ENCODE measurements at places on chromosomes 7 and 10. TPM values are rescaled to one million over a fixed set of nuclear protein-coding genes. Genes with fewer than 3 reads are reported as not detected.

DNA sequence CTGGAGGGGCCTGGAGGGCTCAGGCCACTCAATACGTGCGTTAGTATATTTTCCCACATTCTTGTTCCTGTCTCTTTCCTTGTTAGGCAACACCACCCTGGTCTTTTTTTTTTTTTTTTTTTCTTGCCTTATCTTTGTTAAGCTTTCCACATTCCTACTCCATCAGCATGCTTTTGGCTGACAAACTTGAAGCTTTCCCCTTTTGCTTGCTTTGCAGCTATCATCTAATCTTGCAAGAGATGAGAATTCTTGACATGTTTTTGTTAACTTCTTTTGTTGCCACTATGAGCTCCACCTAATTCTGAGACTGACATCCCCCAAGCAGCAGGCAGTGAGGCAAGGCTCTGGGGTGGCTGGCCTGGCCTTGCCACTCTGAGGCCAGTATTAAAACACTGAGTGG is 52.5 kb upstream of the NRP1 start:
- no peak overlapping the region for H3K4me3 ChIP-seq
- no peak for DNase-seq
- H3K27me3 ChIP-seq, result peaks cover 2% of the 10 kb centered on the region
- H3K4me1 ChIP-seq, result no peaks in the 10 kb centered on the region

DNA sequence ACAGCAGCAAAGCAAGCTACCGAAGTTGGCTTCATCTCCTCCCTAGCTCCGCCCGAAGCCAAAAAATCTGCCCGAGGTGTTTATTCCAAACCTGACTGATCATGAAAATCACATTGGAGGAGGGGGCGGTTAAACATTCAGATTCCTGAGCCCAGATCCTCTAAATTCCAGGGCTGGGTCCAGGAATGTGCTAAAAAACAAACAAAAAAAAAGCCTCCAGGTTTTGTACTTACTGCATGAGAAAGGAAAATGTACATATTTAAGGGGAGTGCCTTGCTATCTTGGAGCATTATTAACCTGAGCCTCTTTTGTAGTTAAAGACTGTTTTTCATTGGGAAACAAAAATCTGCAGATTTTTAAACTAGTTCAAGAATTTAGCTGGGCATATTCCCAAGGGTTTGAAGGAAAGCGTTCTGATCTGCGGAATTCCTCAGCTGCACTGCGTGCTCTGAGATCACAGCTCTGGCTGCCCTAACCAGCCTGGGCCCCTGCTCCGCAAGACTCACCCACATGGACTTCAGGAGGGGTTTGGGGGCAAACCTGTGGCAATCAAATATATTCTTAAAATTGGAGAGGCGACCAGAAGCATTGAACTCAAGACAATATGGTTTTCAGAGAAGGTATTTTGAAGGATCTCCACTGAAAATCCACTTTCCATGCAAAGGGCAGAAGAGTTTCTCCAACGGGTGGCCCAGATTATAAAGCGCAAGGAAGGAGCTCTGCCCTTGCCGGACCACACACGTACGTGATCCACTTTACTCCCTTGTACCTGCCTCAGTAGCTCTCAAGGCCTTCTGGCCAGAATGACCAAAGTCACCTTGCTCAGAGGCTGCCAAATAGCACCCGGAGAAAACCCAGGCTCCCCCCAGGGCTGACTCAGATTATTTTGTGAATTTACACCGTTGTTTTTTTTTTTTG is 10.0 kb upstream of the TNS3 start:
- no peak for DNase-seq
- no peak overlapping the region for H3K4me3 ChIP-seq
- peaks cover 16% of the 10 kb centered on the region for H3K4me1 ChIP-seq
- H3K27ac ChIP-seq, result no peak overlapping the region
- no peaks in the 10 kb centered on the region for H3K27me3 ChIP-seq

DOCK1 gene
- not detected for total RNA-seq

DNA sequence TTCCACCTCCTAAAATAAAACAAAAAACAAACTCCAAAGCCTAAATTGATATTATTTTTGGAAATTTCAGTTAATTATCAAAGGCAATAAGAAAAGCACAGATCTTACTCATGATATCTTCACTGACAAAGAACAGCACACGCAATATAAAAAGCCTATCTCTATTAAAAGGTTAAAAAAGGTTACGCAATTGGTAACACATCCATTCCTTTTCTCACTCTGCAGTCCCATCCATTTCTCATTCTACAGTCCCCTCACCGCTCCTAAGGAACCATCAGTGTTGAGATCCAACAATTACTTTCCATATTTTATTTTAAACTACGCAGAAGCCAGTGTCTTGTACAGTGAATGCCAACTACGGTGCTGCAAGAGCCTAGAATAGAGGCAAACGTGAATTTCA is 1.3 kb downstream of the SEC61G start:
- peaks cover 39% of the 10 kb centered on the region for H3K36me3 ChIP-seq
- DNase-seq, result no peak
- no peaks in the 10 kb centered on the region for H3K27me3 ChIP-seq
- peaks cover 21% of the 10 kb centered on the region for H3K4me1 ChIP-seq

LBX1 gene
- not detected for total RNA-seq

CTAGE6 gene
- total RNA-seq, result 2.2 TPM

DNA sequence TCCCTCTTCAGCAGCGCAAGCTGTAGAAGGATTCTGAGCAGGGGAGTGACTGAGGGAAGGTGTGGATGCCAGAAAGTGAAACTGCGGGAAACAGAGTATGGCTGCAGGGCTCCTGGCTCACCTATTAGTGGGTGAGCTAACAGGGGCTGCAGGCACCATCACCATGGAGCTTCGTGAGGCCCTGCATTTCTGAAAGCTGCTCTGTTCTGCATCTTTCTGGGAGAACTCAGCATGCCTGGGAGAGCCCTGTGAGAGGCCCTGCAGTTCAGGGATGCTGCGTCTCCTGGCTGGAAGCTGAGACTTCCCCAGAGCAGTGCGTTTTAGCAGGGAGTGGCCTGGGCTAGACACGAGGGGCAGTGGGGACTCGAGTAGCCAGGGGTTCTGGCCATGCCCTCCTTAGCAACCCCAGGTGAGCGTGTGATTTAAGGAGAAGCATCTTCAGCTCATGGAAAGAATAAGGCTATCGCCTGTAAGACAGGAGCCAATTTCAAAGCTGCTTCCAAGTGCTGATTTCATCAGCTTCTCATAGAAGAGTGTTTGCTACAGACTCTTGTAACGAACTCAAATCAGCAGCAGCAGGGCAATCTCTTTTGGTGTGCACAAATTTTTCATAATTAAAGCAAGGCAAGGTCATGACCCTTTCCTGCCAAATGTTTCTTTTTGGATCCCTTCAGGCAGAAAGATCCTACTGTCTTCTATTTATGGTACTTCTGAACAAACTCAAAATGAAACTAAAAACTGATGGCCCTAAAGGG is 293.6 kb upstream of the ZNF32 start:
- no peak for DNase-seq
- H3K27me3 ChIP-seq, result peaks cover 7% of the 10 kb centered on the region
- no peaks in the 10 kb centered on the region for H3K36me3 ChIP-seq
- H3K27ac ChIP-seq, result no peak overlapping the region
- no peaks in the 10 kb centered on the region for H3K4me1 ChIP-seq

DNA sequence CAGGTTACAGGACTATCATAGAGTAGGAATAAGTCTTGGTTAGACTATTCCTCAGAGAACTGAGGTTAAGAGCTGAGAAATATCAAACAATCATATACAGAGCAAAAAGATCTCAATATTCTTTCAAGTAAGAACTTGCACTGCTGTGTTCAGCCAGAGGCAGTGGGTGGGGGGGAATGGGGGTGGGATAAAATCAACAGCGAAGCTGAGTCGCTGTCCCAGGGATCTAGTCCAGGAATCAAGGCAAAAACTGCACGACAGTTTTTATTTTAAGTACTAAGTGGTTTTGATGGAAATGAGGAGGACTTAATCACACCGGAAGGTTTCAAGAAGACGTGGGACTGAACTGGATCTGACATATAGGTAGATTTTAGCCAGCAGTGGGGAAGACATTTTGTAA is 159.1 kb downstream of the SRPK2 start:
- peaks cover 19% of the 10 kb centered on the region for H3K4me1 ChIP-seq
- H3K4me3 ChIP-seq, result no peak overlapping the region
- no peak overlapping the region for H3K27ac ChIP-seq
- no peak for DNase-seq

DNA sequence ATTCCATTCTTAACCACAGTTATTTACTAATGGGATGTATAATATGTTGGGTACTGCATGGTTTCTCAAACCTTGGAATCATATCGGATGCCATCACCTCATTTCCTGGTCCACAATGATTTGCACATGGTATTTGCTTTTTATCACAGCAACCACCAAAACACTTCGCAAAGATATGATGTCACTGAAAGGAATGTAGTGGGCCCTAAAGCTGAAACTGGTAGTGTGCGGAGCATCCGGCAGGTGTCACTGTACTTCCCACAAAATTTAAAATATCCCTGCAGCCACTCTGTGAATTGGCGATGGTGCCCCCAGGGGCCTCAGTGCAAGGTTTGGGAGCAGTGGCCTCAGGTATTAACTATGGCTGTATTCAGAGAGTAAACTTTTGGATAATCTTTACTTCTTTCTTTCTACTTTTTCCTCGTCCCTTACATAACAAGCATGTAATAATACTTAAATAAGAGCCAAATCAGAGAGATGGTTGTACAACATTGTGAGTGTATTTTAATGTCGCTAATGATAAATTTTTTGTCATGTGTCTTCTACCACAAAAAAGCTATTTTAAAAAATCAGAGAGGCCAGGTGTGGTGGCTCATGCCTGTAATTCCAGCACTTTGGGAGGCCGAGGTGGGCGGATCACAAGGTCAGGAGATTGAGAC is 66.2 kb downstream of the FAM241B start:
- H3K4me3 ChIP-seq, result no peak overlapping the region
- no peak overlapping the region for H3K27ac ChIP-seq
- H3K36me3 ChIP-seq, result no peaks in the 10 kb centered on the region
- no peak for DNase-seq

DNA sequence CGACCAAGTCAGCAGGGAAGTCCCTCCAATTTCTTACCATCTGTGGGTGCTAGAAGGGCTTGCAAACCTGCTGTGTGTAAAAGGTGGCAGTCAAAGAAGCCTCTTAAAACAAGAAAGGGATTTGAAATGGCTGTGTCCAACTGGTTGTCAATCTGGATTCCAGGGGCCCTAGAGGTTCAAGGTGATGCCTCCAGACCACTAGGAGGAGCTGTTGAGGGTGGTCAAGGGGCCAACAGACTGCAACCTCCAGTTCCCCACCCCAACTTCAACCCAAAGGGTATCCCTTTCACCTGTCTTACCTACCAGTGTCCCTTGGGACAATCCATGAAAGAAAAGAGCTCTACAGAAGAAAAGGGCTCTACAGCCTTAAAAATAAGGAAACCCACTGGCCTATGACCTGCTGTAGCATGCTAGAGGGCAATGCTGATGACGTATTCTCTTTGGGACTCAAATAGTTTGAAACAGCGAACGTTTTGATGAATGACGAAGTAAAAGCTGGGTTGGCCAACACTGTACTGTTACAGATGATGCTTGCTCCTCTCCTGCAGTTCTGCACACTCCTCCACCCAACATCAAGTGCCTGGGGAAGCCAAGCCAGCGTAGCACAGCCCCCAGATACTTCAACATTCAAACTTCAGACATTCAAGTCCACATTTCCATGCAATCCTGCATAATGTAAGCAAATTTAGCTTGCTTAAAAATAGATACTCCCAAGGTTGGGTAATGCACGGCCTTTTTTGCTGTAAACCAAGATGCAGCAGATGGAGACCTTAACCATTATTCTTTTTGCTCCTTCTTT is 45.9 kb upstream of the WDR11 start:
- H3K36me3 ChIP-seq, result no peaks in the 10 kb centered on the region
- no peaks in the 10 kb centered on the region for H3K4me1 ChIP-seq
- H3K4me3 ChIP-seq, result no peak overlapping the region
- DNase-seq, result no peak
- H3K27ac ChIP-seq, result no peak overlapping the region
- H3K27me3 ChIP-seq, result peaks cover 2% of the 10 kb centered on the region

DNA sequence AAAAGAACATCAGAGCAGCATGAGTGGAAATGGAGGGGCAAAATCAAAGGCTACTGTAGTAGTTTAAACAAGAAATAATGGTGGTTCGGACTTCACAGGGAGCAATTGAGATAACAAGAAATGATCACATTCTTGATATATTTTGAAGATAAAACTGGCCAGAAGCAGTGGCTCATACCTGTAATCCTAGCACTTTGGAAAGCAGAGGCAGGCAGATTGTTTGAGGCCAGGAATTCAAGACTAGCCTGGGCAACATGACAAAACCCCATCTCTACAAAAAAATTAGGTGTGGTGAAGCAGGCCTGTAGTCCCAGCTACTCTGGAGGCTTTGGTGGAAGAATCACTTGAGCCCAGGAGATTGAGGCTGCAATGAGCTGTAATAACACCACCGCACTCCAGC is 22.9 kb downstream of the EEF1AKMT2 start:
- no peaks in the 10 kb centered on the region for H3K4me1 ChIP-seq
- no peaks in the 10 kb centered on the region for H3K27me3 ChIP-seq
- H3K36me3 ChIP-seq, result peaks cover 62% of the 10 kb centered on the region

MRLN gene
- total RNA-seq, result not detected

DNA sequence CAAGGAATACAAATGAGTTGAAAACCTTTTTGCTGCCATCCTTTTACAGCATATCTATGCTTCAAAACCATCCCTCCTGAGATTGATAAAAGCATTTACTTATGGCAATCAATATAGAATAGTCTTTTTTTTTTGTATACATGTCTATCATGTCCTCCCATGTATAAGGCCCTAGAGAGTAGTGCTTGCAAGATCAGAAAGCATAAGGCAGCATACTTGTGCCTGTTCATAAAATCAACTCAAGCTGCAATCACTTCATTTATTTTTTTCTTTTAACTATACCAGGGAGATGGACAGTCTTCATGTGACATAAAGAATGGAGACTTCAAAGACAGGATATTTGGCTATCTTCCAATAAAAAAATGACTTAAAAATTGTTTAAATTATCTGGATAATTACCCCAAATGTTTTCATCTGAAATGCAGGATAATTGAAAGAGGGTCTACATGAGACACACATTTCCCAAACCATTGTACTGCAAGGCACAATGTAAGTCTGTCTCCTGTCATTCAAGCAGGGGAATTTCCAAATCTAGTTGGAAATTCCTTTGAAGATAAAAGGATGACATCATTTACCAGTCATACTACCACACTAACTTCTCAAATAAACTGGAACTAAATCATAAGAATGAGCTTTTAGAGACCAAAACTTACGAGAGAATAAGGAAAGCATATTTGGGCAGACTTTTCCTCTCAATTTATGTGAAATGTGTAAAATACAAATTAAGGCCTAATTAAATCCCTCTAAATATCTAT is 22.5 kb downstream of the LRRN3 start:
- no peak for DNase-seq
- no peak overlapping the region for H3K4me3 ChIP-seq
- no peaks in the 10 kb centered on the region for H3K27me3 ChIP-seq
- no peaks in the 10 kb centered on the region for H3K36me3 ChIP-seq

All from activated B cell treated with CpG ODN at 0.5 μM for 24 hours (primary cell).